ENCODE measurements at places on chromosomes 1 and 21. TPM values are rescaled to one million over a fixed set of nuclear protein-coding genes. Genes with fewer than 3 reads are reported as not detected.

Gene TRIM62
- total RNA-seq: 13.5 TPM

Gene LRRC53
- total RNA-seq: not detected

- no peak for DNase-seq
Observed at GRCh38 chr21:29504751-29505321, 206.1 kb downstream of the BACH1 start.

GRCh38 chr1:229094476-229095311 is 176.2 kb upstream of the RAB4A start:
- peak; percentile 4 for DNase-seq

Gene ETV3L
- total RNA-seq: not detected

- no peak for DNase-seq
Observed at GRCh38 chr1:23638188-23638619, 53.4 kb upstream of the RPL11 start.

GRCh38 chr1:86155807-86156565 is 586 bp downstream of the COL24A1 start:
- no peak for DNase-seq

GRCh38 chr1:11960715-11961114 is 19.5 kb upstream of the MFN2 start:
- DNase-seq: no peak

GRCh38 chr1:92995441-92996430 is 34.5 kb upstream of the DIPK1A start:
- no peak for DNase-seq

GRCh38 chr1:53341521-53341895 is 13.6 kb upstream of the LRP8 start:
- no peak for DNase-seq
